ENCODE measurements at places on chromosomes 16 and 17.

- no peak for DNase-seq
These were observed 12.0 kb downstream of the CBFB start for GRCh38 chr16:67040906-67041305.

DNA sequence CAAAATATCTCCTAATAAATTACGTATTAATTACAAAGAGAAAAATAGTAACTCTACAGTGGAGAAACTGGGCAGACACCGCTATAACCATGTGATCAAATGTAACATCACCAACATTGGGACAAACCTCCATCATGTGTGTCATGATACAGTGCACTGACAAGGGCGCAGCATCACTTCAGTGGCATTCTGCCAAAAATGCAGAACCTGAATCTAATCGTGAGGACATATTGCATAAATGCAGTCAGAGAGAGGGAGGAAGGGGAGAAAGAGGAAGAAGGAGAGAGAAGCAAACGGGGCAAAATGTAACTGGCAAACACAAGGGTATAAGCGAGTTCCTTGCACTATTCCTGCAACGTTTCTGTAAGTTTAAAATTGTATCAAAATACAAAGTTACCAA, 74.2 kb upstream of the MARCHF10 start:
- DNase-seq: no peak

DNA sequence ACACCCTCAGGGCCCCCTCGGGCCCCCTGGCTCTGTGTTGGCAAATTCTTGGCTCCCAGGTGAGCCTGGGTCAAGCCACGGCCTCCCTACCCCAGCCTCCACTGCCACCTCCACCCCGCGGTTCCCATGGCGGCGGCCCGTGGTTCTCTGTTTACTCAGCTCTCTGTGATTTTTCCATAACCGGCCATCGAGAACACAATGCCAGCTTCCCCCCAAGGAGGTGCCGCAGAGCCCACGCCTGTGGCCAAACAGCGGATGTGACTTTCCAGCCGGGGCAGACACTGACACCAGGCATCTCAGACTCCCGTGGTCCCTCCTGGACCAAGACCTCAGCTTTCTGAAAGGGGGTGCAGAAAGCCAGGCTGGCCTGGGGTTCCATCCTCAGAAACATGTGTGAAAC, 21.6 kb upstream of the ATP2A3 start:
- no peak for DNase-seq

DNA sequence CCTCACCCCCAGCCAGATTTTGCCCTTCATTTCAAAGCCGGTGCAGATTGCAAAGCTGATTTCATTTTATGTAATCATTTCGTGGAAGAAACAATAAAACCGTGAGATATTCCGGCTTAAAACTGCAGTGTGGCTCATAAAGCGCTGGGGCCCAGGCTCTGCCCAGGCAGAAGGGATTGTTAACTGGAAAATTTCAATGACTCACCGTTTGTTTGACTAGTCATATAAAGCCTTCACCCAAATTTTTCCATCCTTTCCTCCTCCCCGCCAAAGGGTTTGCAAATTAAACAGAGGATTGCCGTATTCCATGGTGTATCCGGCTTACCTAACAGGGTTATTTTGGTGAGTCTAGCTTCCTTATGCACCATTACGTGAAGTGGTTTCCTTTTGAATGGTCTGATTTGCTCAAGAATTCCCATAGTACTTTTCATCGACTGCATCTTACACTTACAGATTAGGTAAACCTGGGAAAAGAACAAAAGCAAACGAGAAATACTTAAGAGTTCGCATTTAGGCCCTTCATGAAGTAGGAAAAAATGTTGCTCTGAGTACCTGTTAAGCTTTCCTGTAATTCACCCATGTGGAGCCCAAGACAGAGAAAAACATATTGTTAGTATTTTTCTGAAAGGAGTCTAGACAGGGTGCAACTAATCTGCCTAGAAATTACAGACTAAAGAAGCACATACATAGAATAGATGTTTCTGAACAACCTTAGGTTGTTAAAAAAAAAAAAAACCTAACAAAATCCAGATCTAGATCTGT, 949 bp upstream of the GSPT1 start:
- no peak for DNase-seq

GRCh38 chr16:73046202-73046848, 1.6 kb downstream of the ZFHX3 start:
- DNase-seq: no peak

- no peak for DNase-seq
These were observed 5.9 kb upstream of the MAP2K3 start for GRCh38 chr17:21278450-21279197.

- DNase-seq: peak; percentile 25
These were observed 7.5 kb downstream of the UBE2Z start for GRCh38 chr17:48915459-48916282.

DNA sequence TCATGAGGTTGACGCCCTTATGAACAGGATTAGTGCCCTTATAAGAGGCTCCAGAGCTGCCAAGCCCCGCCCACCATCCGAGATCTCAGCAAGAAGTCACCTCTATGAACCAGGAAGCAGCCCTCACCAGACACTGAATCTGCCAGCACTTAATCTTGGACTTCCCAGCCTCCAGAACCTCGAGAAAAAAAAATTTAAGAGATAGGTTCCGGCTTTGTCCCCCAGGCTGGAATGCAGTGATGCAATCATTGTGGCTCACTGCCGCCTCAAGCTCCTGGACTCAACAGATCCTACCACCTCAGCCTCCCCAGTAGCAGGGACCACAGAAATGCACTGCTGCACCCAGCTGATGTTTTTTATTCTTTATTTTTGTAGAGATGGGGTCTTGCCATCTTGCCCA, 22.5 kb upstream of the ADCY9 start:
- DNase-seq: no peak

- no peak for DNase-seq
These were observed 126.7 kb upstream of the FOXF1 start for GRCh38 chr16:86383488-86384262.

- peak; percentile 51 for DNase-seq
These were observed 34.7 kb downstream of the SBK1 start for GRCh38 chr16:28326881-28327610.

DNA sequence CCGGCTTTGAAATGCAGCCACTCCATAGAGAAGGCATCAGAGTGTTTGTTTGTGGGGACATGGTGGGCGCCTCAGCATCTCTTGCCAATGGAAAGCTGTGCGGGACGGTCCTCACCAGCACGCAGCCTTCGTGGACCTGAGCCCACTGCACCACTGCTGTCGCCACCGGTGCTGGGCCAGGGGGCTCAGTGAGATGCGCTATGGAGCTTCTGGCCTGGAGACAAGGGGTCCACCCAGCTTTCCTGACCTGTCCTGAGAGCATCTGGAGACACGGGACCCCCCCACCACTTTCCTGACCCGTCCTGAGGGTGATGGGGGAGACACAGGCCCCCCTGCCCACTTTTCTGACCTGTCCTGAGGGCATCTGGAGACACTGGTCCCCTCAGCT, 79.4 kb downstream of the LMF1 start:
- DNase-seq: no peak

DNA sequence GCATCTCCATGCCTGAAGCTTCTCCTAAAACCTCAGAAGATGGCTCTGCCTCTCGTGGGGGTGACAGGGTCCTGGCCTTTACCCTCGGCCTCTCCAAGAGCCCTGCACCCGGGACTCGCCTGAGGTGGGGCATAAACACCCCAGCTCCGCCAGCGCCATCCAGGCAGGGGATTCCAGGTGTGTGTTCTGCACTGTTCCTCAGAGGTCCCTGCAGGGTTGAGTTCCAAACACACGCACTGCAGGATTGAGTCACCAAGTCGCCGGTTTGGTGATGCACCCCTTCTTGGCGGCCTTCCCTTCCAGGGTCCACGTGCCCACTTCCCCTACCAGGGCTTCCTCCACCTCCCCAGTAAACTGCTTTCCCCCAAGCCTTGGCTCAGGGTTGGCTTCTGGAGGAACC, 40.0 kb upstream of the RBFOX3 start:
- DNase-seq: no peak

- no peak for DNase-seq
These were observed 33.8 kb upstream of the PHLPP2 start for GRCh38 chr16:71758293-71758760.

GRCh38 chr17:5644065-5644464, 59.8 kb upstream of the NLRP1 start:
- DNase-seq: no peak

DNA sequence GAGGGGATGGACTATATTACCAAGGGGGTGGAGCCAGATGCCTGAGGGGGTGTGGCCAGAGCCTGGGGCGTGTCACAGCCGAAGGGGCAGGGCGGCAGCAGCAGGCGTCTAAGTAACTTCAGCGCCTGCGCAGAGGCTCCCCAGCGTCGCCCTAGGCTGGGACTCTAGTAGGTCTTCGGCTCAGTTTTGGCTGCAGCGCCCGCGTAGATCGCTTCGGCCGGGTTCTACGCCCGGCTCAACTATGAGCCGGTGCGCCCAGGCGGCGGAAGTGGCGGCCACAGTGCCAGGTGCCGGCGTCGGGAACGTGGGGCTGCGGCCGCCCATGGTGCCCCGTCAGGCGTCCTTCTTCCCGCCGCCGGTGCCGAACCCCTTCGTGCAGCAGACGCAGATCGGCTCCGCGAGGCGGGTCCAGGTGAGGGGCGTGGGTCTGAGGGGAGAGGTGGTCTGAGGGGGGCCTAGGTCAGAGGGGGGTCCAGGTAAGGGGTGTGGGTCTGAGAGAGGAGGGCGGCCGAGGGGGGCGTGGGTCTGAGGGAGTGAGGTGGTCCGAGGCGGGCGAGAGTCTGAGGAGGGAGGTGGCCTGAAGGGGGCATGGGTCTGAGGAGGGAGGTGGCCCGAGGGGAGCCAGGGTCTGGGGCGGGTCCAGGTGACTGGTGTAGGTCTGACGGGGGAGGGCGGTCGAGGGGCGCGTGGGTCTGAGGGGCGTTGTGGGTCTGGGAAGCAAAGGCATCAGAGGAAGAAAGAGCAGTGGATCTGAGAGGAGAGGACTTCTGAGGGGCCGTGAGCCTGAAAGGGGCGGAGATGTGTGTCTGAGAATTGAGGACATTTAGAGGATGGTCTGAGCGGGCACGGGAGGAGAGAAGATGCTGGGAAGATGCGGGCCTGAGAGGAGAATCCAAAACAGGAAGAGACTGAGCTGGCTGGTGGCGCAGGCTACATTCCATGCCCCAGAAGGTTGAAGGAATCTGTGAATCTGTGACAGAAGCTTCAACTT, at the start of gene LPCAT2:
Gene LPCAT2 (plus strand): TSS at position 132 of the 991 bp plus-strand sequence. CDS start 110 bp downstream, at position 242.
- DNase-seq: peak; percentile 5

- DNase-seq: no peak
These were observed 4.5 kb upstream of the EPN3 start for GRCh38 chr17:50527949-50528474.

DNA sequence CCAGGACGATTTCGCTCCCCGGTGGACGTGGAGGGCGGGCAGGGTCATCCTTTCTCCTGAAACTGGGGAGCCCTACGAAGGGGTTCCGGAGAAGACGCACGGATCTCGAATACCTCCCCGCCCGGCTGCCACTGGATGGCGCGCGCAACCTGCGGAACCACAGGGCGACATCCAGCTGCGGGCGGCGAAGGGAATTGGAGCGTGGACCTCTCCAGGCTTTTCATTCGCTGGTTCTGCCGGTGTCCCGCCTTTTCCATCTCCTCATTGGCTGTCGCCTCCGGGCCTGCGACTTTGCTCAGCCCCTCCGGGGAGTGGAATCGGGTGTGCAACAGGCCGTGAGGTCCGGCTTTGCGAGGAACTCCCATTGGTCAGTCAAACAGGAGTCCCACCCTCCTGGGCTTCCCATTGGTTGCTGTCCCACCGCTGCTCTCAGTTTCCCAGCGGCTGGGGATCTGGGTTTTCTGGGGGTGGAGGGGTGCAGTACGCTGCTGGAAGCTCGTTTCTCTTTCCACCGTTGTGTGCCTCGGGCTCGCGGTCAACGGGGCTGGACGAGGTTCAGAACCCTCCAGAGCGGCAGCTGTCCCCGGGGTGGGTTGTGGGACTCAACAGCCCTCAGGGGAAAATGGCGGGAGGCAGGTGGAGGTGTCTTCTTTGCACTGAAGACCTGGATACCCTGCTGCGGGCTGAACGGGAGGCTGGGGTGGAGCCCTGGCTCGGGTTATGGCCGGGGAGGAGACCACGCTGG, 14.5 kb downstream of the OR1D5 start:
- DNase-seq: peak; percentile 89

DNA sequence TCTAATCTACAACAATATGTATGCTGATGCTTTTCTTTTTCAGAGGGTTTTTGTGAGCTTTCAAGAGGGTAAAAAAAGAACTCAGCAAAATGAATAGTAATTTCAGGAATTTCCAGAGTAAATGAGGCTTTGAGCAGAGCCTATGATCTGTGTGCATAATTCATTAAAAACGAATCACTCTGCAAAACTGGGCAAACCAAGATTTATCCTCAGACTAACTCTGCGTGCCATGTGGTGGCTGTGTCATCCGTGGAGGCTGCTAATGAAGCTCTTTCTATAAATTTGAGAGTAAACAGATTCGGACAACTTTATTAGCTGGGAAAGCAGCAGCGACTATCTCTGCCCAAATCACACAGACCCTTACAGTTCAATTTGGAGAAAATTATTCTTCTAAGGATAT, 83.8 kb downstream of the FOXL1 start:
- no peak for DNase-seq

DNA sequence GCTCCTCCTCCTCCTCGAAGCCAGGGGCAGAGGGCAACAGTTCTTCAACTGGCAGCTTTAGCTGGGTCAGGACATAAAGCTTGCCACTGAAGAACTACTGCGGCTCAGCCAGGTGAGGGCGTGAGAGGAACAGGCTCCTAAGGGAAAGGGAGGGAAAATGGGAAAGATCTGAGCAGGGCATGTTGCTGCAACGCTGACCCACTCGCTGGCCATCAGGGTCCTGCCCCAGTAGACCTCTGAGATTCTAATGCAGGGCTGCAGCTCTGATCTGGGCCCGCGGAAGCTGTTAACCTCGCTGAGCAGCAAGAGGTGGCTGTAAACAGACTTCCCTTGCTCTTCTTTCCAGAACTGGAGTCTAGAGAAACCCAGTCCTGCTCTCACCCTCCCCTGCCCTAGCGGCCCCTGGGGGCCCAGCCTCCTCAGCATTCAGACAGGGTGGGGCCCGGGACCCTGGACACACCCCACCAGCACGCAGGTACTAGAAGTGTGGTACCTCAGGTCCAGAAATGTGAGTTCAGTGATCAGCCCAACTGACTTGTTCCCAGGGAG, 3.8 kb upstream of the TLCD2 start:
- DNase-seq: no peak

- DNase-seq: no peak
These were observed 8.7 kb downstream of the ENPP7 start for GRCh38 chr17:79739148-79740062.

- no peak for DNase-seq
These were observed 12.7 kb downstream of the MNT start for GRCh38 chr17:2388020-2388682.

- DNase-seq: no peak
These were observed 59.5 kb downstream of the CCDC182 start for GRCh38 chr17:57685499-57686132.

DNA sequence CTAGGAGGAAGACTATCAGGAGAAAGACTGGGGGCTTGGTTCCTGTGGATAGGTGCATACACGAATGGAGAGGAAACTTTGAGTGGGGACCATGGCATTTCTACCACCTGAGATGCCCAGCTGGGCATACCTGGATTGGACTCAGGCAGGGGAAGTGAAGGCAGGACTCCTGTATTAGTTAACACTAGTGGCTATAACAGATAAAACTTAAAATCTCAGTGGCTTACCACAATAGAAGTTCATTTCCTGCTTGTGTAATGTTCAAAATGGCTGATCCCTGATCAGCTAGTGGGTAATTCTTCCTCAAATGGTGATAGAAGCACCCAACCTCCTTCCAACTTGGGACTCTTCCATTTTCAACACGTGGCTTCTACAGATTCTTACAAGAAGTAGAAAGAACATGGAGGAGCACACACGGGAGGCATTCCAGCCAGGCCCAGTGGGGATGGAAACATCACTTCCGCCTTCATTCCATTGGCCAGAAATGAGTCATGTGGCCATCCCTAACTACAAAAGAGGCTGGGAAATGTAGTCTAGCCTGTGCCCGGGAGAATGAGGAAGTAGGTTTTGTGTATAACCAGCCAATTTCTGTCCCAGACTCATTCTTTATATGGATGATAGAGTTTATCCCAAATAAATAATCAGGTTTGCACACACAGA, 112.1 kb downstream of the UTP18 start:
- DNase-seq: no peak

All from activated CD4-positive, alpha-beta T cell treated with anti-CD3 and anti-CD28 coated beads for 24 hours (primary cell).